NCI-H748 treated with DMSO at 0.1 percent for 48 hours (cell line): ENCODE measurements at places on chromosomes 13 and 19.

DNA sequence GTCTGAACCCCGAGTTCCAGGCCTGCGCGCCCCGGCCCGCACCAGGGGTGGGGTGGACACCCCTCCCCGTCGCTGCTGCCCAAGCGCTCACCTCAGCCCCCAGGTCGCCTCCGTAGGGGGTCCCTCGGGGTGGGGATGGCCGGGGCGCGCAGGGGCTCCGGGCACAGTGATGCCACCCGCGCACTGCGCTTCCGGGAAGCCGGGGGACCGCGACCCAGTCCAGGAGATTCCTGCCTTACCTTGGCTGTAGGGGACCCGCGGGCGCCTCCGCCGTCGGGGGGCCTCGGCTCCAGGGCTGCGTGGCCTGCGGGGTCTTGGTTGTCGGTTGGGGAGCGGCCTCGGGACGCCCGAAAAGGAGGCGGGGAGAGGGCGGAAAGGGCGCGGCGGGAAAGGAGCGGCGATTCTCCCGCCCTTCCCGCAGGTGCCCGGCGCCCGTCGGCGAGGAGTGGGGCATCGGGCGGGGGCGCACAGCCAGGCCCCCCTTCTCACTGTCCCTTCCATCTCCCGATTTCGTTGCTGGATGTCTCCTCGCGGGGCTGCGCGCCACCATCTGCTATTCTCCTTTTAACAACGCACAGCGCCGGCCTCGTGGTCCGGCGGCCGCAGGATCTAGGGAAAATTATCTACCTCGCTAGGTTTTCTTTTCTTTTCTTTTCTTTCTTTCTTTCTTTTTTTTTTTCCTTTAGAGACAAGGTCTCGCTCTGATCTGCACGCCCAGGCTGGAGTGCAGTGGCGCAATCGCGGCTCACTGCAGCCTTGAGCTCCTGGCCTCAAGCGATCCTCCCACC, at the start of gene KEAP1:
Gene KEAP1 (minus strand): TSS at position 355 of the 788 bp plus-strand sequence. CDS start 3,323 bp downstream, outside the sequence.
- DNase-seq = no peak

DNA sequence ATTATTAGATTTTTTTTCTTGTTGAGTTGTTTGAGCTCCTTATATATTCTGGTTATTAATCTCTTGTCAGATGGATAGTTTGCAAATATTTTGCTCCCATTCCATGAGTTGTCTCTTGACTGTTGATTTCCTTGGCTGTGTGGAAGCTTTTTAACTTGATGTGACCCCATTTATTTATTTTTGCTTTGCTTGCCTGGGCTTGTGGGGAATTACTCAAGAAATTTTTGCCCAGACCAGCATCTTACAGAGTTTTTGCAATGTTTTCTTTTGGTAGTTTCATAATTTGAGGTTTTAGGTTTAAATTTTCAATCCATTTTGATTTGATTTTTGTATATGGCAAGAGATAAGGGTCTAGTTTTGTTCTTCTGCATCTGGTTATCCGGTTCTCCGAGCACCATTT, 124.7 kb downstream of the PCCA start:
- DNase-seq = no peak

- no peak for DNase-seq
Measured at GRCh38 chr13:78176880-78177279, 258.2 kb upstream of the EDNRB start.

DNA sequence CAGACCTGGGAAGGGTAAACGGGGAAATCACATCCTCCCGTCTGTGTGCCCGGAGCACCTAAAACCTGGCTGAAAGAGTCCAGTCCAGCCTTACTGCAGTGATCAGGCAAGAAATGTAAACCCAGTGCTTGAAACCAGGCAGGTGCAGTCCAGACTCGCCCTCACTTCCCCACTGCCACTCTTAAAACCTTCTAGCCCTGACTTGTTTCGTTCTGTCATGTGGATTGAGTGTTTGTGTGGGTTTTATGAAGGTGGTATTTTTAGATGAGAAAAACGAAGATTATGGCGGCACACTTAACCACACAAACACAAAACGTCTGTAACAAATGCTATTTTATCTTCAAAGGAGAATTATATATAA, 839 bp upstream of the CKAP2 start:
- peak; percentile 58 for DNase-seq

DNA sequence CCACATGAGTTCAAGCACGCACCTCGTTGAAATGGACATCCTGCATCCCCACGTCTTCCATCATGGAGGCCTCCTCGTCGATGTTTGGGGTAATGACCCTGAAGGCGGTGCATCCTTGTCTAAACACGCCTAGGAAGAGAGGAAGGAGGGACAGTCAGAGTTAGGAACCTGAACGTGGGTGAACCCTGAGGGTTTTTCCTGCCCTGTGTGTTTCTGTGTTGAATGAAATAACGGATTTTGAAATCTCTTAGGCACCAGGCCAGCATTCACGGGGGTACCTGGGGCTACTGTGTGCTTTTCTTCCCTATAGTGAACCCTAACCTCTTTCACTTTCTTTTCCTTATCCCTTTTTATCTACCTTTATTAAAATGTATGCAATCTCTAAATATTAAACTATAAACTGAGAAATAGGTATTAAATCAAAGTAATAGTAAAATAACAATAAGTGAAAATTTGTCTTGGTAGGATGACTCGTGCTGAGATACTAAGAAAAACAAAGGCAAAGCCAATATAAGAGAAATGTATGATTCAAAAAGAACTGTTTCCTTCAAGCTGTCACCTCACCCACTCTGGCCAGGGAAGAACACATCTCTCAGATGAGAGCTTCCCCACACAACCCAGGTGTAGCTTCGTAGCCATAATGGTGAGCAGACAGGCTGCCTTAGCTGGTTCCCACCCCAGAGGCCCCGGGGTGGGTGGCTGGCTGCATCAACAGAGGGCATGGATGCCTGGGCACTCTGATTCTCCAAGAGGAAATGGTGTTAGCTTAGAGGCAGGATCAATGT, 72.1 kb upstream of the SLC15A1 start:
- DNase-seq = no peak

- no peak for DNase-seq
Measured at GRCh38 chr19:47711652-47712242, 1.5 kb upstream of the EHD2 start.
